ELF-1 (cell line): ENCODE measurements at places on chromosomes 3 and 15.

- DNase-seq: no peak
Observed at GRCh38 chr3:125302932-125303331, 72.2 kb downstream of the ZNF148 start.

GRCh38 chr3:32077260-32078084 lies 28.9 kb upstream of the GPD1L start:
- DNase-seq: peak; percentile 8

DNA sequence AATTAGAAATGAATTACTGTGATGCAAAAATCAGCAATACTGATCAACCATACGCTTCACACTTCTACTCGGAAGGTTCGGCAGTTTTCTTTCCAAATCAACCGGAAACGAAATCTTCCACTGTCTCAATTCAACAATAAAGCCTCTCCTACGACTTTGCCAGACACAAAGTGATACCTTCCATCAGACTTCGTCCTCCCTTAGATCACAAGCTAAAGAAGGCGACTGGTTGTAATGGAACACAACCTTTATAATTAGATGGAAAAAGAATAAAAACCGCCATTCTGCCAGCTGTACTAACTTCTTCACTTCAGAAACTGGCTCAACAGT lies 618 bp downstream of the PARL start:
- no peak for DNase-seq

- DNase-seq: no peak
Observed at GRCh38 chr3:165549665-165550064, 287.6 kb downstream of the BCHE start.

DNA sequence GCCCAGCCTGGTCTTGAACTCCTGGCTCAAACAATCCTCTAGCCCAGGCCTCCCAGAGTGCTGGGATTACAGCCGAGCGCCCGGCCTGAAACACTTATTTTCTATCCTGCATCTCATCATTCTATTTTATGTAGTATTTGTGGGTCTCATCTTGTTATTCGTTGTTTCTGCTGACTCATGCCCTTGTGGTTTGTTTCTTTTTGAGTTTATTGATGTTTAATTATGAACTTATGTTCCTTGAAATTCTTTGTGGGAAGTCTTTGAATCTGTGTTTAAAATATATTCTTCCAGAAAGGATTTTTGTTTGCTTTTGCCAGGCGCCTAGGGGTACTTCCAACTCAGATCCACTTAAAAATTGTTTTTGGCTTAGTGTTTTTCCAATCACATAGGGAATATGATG lies 78.3 kb upstream of the C15orf39 start:
- no peak for DNase-seq

DNA sequence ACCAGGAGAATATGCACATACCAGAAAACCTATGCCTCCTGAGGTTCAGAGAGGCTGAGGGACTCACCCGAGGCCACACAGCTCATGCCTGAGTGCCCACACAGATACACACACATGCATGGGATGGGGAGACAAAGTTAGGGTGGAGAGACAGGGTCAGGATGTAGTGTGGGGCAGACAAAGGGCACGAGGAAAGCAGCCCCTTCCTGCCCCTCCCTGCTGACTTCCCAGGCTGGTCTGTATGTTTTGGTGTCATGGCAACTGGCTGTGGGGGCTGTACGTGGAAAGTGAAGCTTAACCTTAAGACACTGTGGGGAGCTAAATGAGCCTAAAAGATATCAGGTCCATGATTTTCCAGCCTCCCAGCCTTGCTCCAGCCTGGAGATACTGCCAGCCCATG lies 57.8 kb downstream of the EPHB3 start:
- DNase-seq: no peak

GRCh38 chr15:78540141-78540870 lies at the start of gene PSMA4:
TSS of gene PSMA4 (plus strand) at chr15:78540444. CDS start at chr15:78541928, 1,484 bp downstream.
- DNase-seq: peak; percentile 92

DNA sequence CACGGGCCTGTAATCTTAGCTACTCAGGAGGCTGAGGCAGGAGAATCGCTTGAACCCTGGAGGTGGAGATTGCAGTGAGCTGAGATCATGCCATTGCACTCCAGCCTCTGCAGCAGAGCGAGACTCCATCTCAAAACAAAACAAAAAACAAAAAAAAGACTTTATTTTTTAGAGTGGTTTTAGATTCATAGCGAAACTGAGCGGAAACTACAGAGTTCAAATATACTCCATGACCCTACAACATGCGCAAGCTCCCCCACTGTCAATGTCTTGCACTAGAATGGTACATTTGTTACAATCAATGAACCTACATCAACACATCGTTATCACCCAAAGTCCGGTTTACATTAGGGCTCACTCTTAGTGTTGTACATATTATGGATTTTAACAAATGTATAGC lies 2.2 kb upstream of the CRTAP start:
- no peak for DNase-seq

GRCh38 chr15:52558196-52558595 lies 10.6 kb downstream of the ARPP19 start:
- no peak for DNase-seq

GRCh38 chr15:78979456-78980320 lies 34.8 kb upstream of the CTSH start:
- peak; percentile 89 for DNase-seq

- no peak for DNase-seq
Observed at GRCh38 chr15:60000824-60001609, 3.1 kb upstream of the FOXB1 start.

GRCh38 chr3:12815719-12816118 lies 19.2 kb downstream of the CAND2 start:
- no peak for DNase-seq

GRCh38 chr3:188468196-188468595 lies 314.2 kb downstream of the LPP start:
- DNase-seq: no peak

DNA sequence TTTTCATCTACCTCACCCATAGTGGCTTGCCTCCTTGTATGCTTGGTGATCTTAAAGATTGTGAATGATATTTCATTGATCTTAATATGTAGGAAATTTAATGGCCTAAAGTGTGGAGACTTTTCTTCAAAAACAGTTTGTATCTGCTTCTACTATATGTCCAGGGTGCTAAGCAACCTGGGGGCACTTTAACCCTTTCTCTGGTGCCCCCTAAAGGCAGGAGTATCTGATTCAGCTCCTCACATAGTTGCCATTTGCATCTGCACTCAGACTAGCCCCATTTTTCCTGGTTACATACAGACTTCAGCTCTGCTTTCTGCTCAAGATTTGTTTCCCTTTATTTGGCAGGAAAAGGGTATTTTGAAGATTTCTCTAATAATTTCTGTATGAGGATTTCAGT lies 5.2 kb upstream of the PFN2 start:
- DNase-seq: peak; percentile 32

GRCh38 chr3:150107429-150108175 lies 136.9 kb upstream of the PFN2 start:
- no peak for DNase-seq
